ENCODE measurements at places on chromosomes 4 and X.

- no peak for DNase-seq
Observed at GRCh38 chr4:13940921-13941320, 313.4 kb upstream of the BOD1L1 start.

GRCh38 chr4:168839758-168840391, 170.2 kb downstream of the CBR4 start:
- DNase-seq, result no peak

DNA sequence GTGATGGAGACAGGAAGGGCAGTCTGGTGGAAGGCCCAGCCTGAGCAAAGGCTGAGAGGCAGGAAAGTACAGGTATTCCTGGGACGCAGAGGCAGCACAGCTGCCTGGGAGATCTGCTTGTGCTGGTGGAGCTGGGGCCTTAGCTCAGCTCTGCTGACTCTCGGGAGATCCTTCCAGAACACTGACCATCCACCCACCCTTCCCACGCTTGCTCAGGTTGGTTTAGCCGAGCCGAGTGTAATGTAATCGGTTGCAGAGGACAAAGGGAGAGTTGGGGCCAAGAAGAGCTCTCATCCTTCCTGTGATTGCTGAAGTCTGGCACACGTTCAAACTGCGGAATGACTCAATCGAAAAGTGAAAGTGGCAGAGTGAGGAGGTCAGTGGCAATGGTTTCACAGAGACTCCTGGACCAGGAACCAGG, 43.1 kb upstream of the GPR78 start:
- peak; percentile 59 for DNase-seq

- peak; percentile 27 for DNase-seq
Observed at GRCh38 chr4:179625406-179625805, 2183.2 kb upstream of the AGA start.

DNA sequence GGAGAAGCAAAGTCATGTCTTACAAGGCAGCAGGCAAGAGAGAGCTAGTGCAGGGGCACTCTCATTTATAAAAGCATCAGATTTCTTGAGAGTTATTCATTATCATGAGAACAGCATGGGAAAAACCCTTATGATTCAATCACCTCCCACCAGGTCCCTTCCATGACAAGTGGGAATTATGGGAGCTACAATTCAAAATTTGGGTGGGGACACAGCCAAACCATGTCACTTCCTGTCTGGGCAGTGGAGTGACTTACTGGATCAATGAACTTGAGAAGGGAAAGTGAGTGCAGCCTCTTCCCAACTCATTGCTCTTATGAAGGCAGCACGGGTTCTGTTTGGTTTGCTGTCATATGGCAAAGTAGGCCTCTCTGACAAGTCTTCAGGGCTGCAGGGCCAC, 261.8 kb upstream of the TAPT1 start:
- no peak for DNase-seq
